Urinary bladder (tissue), 4 donors: ENCODE measurements at places on chromosomes 7 and 10. TPM values are rescaled to one million over a fixed set of nuclear protein-coding genes. Genes with fewer than 3 reads are reported as not detected.

The HOXA7 gene
- 3.7 TPM for total RNA-seq

The HGF gene
- 42.7 TPM for total RNA-seq

The PLA2G12B gene
- total RNA-seq, result not detected

The EIF5AL1 gene
- total RNA-seq, result 0.11 TPM

The ICA1 gene
- 32.8 TPM for total RNA-seq

The NOS3 gene
- 6.0 TPM for total RNA-seq

The ACSM6 gene
- total RNA-seq, result 0.48 TPM

The STAMBPL1 gene
- 29.0 TPM for total RNA-seq

The CUL1 gene
- 49.8 TPM for total RNA-seq

The C10orf143 gene
- total RNA-seq, result 1.6 TPM

The FGL2 gene
- total RNA-seq, result 222 TPM

The ANKRD30A gene
- total RNA-seq, result not detected

The SLC13A1 gene
- total RNA-seq, result not detected

The ZCCHC24 gene
- 43.5 TPM for total RNA-seq

The PLCE1 gene
- total RNA-seq, result 38.1 TPM

The CALHM1 gene
- total RNA-seq, result not detected

The NPFFR1 gene
- total RNA-seq, result 0.05 TPM

The LAMB1 gene
- total RNA-seq, result 323 TPM

The GRID2IP gene
- total RNA-seq, result 0.32 TPM

The OR2A1 gene
- total RNA-seq, result 0.05 TPM

The OR9A2 gene
- 1.1 TPM for total RNA-seq

The RNF148 gene
- 4.1 TPM for total RNA-seq

The SEMA3C gene
- total RNA-seq, result 570 TPM

The DMBT1 gene
- 0.48 TPM for total RNA-seq

The CLDN3 gene
- total RNA-seq, result 0.21 TPM

The SLC39A12 gene
- total RNA-seq, result not detected

The FAM24B gene
- total RNA-seq, result 2.4 TPM

The SPACDR gene
- total RNA-seq, result not detected

The CEP55 gene
- 23.6 TPM for total RNA-seq

The AMPH gene
- total RNA-seq, result 15.3 TPM

The ITGB8 gene
- 106 TPM for total RNA-seq

The GPNMB gene
- total RNA-seq, result 48.1 TPM

The HELLS gene
- 99.1 TPM for total RNA-seq

The NPSR1 gene
- 0.58 TPM for total RNA-seq

The PAX2 gene
- total RNA-seq, result not detected

The HIBADH gene
- 52.4 TPM for total RNA-seq

The C10orf67 gene
- not detected for total RNA-seq

The TNPO3 gene
- total RNA-seq, result 45.9 TPM

The GSAP gene
- total RNA-seq, result 14.9 TPM

The PTPN20 gene
- total RNA-seq, result 8.6 TPM

The GNGT1 gene
- total RNA-seq, result 0.95 TPM

The VWDE gene
- 6.7 TPM for total RNA-seq

The CNPY1 gene
- total RNA-seq, result 0.32 TPM

The GRB10 gene
- total RNA-seq, result 42.3 TPM

The PRRT4 gene
- 1.4 TPM for total RNA-seq

The PDLIM1 gene
- total RNA-seq, result 24.4 TPM

The ZNF117 gene
- total RNA-seq, result 52.5 TPM

The LIPN gene
- not detected for total RNA-seq

The SPAM1 gene
- total RNA-seq, result not detected

The TRIM73 gene
- 3.8 TPM for total RNA-seq

The SPDYE8 gene
- total RNA-seq, result not detected

The PON1 gene
- not detected for total RNA-seq

The STARD3NL gene
- 56.5 TPM for total RNA-seq

The PLEKHA1 gene
- 59.5 TPM for total RNA-seq

The KIF5B gene
- 189 TPM for total RNA-seq

The SAMD9 gene
- total RNA-seq, result 29.0 TPM

The PHKG1 gene
- 3.6 TPM for total RNA-seq
